NCI-H82 (cell line): ENCODE measurements at places on chromosomes 16 and 17.

GRCh38 chr16:85215478-85216118 is 103.3 kb upstream of the CIBAR2 start:
- DNase-seq: peak; percentile 43

DNA sequence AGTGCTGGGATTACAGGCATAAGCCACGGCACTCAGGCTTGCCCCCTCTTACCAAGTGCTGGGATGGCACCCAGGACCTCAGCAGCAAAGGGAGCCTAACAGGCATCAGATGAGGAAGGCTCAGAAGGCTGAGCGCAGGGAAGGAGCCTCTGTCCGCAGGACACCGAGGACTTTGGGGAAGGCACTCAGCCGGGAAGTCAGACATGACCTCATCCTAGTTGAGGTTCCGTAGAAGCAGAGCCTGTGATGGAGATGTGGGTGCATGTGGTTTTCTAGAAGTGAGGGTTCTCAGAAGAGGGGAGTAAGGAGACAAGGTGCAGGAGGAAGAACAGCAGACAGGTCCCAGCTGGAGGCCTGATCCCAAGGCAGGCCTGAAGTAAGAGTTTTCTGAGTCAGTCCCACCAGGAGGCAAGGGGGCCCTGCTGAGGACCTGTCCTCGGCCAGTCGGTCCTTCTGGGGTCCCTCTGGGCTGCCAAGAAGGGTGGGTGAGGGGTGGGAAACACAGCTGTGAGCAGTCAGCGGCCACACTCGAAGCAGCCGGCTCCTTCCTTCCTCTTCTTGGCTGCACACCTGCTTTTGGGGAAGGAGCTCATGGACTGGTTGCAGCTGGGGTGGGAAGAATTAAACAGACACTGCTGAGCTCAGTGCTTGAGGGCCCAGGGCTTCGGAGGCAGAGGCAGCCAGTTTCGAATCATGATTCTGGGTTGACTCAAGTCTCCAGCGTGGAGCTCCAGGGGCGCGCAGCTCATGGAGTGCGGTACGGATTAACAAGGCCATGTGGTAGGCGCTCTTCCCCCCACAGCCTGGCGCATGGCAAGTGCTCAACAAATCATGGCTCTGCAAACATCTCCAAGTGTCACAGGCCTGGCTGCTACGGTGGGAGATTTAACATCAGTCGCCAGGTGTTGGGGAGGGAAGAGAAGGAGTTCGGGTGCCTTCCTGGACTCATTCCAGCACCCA is 38.9 kb upstream of the SNN start:
- DNase-seq: peak; percentile 18

DNA sequence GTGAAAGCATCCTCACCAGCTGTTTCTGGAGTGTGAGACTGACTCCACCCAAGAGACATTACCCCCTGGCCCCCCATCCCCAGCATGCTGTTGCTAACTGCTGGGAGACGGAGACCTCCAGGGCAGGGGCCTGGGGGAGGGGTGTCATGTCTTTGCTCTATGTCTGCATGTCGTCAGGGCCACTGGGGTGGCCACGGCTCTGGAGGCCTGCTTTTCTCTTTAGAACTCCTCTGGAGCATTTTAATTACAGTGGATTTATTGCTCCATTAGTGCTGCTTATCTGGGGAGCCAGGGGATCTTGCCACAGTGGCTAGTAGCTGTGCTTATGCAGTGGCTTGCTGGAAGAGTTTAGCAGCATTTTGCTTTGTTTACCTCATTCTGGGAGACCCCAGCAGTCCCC is 32.3 kb downstream of the CLEC16A start:
- peak; percentile 9 for DNase-seq

DNA sequence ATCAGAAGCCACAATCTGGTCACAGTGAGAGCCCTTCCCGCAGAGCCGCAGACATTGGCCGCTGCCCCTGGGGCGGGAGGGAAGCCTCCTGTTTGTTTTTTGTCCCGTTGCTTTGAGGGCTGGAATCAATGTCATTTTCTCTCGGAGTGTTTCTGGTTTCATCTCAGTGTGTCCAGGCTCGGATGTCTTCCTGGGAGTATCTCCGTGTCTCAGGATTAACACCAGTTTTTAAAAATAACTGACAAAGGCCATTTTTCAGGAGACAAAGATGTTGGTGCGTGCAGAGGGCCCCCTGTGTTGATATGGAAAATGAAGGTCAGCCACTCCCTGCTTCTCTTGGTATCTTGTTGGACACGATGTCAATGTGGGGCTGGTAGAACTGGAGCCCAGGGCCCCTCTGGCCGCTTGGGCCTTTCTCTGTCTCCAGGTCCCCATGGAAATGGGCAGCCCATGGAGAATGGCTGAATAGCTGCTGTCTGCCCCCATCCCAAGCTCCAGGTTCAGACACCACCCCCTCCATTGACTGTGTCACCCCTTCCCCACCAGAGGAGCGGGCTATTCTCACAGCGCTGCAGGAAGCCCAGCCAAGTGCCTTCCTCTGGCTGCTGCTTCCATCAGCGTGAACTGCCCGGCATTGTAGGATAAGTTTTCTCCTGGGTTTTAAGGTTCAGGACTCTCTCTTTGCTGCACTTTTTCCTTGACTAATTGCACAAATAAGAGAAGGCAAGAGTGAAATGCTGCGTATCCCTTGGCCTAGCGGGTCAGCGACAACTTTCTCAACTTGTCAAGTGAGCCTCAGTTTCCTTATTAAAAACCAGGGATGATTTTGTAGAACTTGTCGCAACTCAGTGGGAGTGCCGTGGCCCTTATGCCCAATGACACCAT is 72.2 kb upstream of the METTL9 start:
- no peak for DNase-seq

DNA sequence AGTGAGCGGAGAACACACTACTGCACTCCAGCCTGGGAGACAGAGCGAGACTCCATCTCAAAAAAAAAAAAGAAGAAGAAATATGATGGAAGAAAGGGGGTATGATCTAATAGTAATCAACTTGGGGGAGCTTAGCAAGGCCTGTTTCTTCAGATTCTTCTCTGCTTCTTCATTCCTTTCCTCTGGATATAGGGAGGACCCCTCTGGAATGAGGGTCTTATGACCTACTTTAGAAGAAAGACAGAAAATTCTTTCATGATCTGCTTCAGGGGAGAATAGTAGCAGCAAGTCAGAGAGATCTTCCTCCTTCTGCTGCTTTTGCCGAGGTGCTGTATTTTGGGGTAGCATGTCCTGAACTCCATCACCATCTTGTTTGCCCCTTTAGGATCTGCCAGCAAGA is 44.9 kb upstream of the ETV4 start:
- DNase-seq: no peak

DNA sequence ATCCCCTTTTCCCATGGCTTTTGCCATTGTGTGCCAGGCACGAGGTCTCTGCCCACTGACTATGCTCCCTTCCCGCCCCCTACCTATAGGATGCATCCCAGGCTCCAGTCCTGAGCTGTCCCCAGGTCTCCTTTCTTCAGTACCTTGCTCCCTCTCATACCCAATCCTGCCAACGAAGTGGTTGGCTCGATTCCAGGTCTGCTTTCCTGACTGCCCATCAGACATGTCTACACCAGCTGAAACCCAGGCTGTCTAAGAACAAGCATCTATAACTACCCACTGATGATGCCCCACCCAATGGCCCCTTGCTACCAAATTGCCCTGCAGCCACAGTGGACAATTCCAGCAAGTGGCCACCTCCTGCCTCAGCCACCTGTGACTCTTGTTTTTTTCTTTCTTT is 479.1 kb downstream of the SOX9 start:
- DNase-seq: no peak
